ENCODE measurements at places on chromosomes 5 and 9.

- no peak for DNase-seq
Observed at GRCh38 chr9:14515049-14515448, 178.2 kb downstream of the ZDHHC21 start.

GRCh38 chr9:91034521-91034920, 232.9 kb downstream of the SYK start:
- no peak for DNase-seq

- DNase-seq, result peak; percentile 95
Observed at GRCh38 chr5:149605998-149606724, 24.9 kb downstream of the ARHGEF37 start.

DNA sequence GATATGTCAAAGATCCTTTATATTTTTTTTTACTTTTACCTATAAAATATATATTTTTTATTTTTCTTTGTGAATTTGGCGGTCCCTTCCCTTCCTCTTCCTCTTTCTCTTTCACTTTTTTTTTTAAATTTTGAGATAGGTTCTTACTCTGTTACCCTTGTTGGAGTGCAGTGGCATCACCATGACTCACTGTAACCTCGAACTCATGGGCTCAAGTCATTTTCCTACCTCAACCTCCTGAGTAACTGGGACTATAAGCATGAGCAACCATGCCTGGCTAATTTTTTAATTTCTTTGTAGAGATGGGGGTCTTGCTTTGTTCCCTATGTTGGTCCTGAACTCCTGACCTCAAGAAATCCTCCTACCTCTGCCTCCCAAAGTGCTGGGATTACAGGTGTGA, 258.0 kb upstream of the CLINT1 start:
- no peak for DNase-seq

DNA sequence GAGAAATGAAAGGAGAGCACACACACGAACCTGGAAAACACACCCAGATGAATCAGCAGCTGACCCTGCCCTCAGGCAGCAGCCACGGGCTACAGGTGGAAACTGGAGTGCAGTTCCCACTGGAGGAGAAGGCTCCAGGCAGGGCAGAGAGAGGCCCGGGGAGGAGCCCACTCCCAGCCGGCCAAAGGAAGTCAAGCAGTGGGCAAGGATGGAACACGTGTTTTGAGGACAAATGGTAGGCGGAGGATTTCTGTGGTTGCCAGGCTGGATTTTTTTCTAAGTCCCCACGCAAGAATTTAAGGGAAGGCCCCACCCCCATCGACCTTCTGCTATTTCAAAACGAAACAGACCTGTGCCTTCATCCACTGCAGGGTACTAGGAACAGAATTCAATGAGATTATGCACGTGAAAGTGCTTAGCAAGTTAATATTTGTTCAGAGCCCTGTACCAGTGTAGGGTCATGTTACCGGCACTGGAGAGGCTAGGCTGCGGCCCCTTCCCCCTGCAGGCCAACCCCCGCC, 6.8 kb downstream of the EPB41L4B start:
- DNase-seq, result no peak

DNA sequence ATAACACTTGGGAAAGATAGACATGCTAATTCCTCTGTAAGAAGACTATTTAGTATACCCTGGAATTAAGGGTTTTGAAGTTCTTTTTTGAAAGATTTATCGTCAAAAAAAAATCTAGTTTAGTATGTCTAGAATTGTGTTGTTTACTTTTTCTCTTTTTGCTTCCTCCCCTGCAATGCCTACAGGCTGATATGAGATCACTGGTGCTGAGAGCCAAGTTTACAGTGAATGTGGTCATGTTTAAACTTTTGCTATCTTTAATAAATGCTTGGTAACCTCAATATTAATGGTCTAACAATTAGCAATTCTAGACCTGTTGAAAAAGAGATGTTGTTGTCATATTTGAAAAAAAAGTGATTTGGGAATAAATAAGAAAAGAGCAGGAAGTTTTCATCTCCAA, 86.1 kb downstream of the CWC27 start:
- no peak for DNase-seq

- peak; percentile 32 for DNase-seq
Observed at GRCh38 chr5:171495122-171495700, 75.8 kb downstream of the FGF18 start.

GRCh38 chr5:128535251-128535650, 2.8 kb downstream of the FBN2 start:
- DNase-seq, result no peak
